ENCODE measurements at places on chromosomes 4 and X.

GRCh38 chr4:40583850-40584439 lies 45.7 kb downstream of the RBM47 start:
- DNase-seq, result no peak

- no peak for DNase-seq
Measured at GRCh38 chr4:185892165-185892564, 80.2 kb upstream of the SORBS2 start.

DNA sequence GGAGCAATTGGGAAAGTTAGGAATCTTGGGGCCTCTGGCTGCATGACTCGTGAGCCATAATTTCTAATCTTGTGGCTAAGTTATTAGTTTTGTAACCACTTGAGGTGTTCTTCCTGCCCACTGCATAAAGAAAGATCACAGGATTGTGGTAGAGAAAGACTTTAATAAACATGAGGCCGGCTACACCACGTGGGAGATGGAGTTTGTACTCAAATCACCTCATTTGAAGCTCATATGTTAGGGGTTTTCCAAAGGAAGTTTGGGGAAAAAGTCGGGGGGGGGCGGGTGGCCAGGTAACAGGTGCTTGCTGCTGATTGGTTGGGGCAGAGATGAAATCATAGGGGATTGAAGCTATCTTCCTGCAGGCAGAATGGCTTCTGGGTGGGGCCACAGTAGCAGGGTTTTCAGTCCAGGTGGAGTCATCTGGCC lies 287.8 kb downstream of the ZNF674 start:
- no peak for DNase-seq

DNA sequence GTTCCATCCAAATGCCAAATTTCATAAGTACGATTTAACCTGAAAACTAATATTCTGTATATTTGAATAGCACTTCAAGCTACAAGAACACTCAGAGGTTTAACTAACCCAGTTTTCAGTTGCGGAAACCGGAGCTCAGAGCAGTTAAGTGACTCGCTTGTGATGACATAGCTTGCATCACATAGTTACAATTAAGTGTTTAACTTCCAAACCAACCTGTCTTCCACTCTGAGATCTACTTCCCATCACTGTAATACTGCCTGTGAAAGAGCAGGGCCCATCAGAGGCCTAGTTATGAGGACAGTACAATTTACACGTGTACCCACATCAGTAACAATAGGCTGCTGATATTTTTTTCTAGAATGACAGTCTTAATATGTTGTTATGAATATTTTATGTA lies 120.3 kb downstream of the MAD2L1 start:
- DNase-seq, result no peak

- no peak for DNase-seq
Measured at GRCh38 chr4:150411520-150411919, 170.4 kb upstream of the MAB21L2 start.

DNA sequence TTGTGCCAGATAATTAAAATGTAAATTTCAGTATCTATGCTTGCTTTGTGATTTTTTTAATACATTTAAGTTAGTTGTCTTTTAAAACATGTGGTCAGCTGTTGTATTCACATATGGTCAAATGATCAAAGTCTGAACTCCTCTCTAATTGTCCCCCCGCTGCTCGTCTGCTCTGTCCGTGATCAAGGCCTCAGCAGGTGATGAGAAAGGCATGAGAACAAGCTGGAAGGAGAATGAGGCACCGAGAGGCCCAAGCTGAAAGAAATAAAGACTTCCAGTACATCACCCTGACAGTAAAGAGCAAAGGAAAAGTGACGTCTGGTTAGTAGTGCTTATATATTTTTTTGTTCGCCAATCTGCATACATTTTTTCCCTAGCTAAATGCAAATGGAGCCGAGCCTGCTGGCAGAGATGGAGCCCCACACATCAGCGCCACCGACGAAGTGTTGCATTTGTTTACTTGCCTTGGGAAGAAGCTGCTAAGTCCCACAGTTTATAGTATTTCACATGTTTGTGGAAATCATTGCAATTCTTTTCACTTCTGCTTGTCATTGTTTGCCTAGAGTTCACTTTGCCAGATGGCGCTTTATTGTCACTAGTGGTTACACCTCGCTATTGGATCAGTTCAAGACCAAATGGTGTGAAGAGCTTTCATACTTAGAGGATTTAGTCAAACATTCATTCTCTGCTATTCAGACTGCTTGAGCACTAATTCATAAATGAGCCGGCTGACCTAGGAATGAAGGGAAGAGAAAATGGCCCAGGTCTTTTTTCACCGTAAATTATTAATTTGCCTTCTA lies 181.5 kb downstream of the ZIC3 start:
- no peak for DNase-seq

- DNase-seq, result no peak
Measured at GRCh38 chr4:13528821-13529127, 15.5 kb downstream of the NKX3-2 start.

- DNase-seq, result no peak
Measured at GRCh38 chr4:89587364-89587763, 249.6 kb downstream of the SNCA start.

GRCh38 chr4:38084877-38085711 lies 124.9 kb downstream of the PTTG2 start:
- no peak for DNase-seq

DNA sequence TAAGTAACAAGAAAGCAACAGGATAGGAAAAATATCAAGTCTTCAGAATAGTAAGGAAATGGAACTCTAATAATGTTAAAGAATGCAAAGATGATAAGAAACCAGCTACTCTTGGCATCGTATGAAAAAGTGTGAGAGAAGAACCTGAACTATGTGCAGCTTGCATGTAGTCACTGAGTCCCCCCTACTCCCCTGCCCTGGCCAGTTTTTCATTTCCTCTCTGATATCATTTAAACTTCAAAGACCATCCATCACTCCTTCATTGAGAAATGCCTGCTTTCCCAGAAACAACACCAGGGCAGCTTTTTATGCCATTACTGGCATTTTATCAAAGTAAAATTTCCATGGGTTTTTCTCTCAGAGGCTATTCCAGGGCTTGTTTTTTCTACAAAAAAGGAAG lies 28.1 kb downstream of the INPP4B start:
- no peak for DNase-seq
